ENCODE measurements at places on chromosomes 2 and 18.

DNA sequence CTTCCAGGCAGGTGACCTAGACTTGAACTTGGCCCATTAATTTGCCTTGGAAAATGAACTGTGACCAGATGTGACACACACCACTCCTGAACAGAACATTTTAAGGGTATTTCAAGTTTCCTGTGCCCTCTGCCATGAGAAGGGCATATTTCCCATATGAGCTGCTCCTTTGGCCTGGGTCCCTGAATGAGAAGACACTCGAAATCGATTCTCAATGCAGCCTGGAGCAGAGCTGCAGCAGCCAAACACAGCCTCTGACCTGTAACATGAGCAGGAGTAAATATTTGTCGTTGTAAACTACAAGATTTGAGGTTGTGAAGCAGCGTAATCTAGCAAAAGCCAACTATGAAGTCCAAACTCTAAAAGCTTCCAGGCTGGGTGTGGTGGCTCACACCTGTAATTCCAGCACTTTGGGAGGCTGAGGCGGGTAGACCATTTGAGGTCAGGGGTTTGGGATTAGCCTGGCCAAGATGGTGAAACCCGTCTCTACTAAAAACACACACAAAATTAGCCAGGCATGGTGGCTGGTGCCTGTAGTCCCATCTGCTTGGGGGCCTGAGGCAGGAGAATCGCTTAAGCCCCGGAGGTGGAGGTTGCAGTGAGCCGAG lies 30.1 kb upstream of the SOS1 start:
- no peak for DNase-seq

DNA sequence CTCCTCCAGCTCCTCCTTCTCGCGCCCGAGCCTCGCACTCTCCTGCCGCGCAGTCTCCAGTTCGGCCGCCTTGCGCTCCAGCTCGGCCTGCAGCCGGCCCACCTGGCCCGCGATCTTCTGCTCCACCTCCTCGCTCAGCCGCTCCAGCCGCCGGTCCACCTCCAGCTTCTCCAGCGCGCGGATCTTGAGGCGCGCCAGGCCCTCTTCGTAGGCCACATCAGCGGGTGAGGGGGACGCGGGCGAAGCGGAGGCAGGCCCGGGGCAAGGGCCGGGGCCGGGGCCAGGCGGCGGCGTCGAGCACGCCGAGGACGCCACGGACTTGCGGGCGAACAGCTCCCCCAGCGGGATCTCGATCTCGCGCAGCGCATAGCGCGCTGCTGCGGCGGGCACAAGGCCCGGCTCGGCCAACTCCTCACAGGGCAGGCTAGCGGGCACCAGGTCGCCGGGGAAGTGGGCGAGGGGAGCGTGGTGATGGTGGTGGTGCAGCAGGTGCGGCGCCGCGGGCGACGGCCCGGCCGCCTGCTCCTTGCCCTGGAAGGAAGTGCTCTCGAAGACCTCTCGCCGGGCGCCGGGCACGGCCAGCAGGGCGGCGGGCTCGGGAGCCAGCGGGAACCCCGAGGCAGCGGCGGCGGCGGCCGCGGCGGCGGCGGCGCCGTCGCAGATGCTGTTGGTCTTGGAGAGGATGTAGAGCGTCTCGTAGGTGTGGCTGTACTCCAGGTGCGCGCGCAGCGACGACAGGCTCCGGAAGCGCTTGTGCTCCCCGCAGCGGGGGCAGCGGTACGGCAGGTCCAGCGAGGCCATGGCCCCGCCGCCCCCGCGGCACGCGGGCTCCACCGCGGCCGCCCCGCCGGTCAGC lies 15.2 kb downstream of the FBXO41 start:
- no peak for DNase-seq

DNA sequence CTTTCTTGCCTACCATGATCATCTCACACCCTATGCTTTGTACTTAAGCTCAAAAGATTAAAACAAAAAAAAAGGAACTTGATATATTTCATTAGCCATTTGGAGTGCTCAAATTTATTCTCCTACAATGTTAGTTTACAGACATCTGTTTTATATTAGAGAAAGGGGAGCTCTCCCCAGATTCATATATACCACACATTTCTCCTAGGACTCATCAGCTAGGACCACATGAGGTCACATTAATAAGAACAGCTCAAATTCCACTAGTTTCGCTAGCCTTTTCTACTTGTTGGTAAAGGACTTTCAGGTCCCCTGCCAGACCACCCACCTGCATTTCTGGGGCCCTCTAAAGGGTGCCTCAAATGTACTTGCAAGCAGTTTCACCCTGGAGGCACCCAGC lies 151.2 kb upstream of the MMADHC start:
- no peak for DNase-seq

DNA sequence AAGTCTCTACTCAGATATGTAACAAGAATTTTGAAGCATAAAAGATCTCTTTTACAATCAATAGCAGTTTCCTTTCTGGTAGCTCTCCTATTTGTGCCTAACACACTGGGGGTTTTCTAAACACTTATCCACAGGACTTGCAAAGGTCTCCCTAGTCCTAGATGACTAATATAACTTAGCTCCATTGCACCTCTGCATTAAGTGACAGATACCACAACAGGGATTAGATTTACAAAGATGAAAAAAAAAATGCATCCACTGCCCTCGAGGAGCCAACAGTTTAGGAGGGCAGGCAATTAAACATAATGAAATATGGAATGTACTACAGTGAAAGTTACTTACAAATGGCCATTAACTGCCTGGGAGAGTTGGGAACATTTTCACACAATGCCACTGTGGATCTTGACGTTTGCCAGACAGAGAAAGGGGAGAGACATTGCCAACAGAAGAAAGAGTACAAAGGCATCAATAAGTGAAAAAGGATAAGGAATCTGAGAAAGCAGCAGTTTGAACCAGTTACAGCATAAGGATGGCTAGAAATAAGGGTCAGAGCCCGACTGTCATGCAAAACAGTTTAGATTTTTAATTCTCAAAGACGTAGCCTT lies 14.3 kb downstream of the PPP3R1 start:
- no peak for DNase-seq

DNA sequence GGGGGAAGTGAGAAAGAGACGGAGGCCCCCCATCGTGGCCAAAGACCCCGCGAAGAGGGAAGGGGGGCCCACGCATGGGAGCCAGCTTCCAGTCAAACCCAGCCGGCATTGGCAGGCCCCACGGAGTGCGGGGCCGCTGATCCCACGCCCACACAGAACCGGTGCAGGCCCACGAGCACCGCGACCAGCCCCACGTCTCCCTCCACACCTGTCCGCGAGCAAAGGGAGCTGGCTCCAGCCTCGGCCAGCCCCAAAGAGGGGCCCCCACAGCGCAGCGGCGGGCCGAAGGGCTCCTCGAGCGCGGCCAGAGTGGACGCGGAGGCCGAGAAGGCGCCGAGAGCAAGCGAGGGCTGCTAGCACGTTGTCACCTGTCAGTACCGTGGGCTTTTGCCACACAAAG lies 125.0 kb upstream of the TWIST2 start:
- no peak for DNase-seq

DNA sequence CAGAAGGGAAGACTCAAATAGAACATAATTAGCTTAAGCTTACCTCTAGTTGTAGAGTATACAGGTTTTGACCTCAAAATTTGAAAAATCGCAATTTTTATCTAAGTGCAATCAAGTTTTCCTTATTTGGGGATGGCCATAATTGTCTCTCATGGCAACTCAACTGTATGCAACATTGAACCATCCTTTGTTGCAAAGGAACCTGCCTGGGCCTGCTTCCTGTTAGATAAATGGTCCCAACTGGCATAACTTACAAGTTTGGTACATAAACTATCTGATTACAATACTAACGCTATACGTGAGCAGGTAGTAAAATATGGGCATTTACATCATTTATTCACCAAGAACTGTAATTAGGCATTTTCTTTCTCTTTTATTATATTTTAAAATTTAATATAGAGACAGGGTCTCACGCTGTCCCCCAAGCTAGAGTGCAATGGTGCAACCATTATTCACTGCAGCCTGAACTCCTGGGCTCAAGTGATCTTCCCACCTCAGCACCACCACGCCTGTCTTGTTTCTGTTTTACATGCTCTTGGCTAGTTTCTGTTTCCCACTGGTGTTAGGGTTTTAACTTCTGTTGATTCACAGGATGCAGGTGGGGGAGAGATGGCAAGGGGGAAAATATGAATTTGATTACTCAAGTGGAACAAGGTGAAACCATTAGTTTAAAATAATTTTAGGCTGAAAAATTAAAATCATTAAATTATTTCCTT lies 55.3 kb upstream of the B3GNT2 start:
- no peak for DNase-seq

DNA sequence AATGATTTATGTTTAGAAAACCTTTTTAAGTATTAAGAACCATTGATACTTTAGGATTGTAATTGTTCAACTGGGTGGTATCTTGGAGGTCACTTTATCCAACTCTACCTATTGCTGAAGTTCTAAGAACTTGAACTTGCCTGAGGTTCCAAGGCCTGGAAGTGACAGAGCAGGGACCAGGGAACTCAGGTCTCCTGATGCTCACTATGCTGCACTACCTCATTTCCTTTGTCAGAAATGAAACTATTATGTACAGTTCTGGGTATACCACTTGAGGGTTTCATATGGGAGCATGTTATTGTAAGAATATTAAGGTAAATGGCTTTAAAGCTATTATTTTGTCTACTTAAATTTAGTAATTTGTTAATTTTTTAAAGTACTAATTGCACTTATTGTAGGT lies 3.0 kb downstream of the MBD5 start:
- DNase-seq, result peak; percentile 16

- no peak for DNase-seq
Measured at GRCh38 chr2:143588746-143589145, 459.5 kb downstream of the ARHGAP15 start.

DNA sequence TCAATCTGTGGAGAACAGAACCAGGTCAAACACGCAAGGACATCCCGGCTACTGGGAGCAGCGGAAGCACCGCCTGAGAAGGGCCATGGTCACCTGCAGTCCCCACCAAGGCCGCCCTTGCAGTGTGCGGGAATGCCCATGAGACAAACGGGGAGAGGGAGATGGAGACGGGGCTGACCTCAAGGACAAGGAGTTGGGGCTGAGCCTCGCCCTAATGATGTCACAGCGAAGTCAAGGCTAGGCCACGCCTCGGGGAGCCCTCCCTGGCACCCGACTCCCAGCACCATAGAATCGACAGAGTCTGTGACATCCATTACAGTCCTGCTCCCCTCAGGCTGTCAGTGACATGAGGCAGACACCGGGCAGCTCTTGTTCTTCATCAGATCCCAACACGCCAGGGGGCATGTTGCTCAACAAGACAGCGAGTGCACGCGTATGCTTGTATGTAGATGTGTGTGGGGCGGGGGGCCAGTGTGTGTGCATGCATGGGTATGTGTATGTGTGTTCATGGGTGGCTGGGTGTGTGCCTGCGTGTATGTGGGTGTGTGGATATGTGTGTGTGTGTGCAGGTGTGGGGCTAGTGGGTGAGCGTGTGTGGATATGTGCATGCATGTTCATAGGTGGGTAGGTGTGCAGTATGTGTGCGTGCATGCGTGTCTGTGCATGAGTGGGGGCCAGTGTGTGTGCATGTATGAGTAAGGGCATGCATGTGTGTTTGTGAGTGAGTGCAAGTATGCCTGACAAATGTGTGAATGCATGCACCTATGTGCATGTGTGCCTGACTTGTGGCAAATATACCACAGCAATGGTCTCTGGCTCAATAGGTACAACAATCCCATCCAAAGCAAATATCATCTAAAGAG lies 57.0 kb downstream of the ANKMY1 start:
- no peak for DNase-seq

GRCh38 chr2:237264480-237265219 lies 149.3 kb downstream of the COL6A3 start:
- DNase-seq, result no peak

DNA sequence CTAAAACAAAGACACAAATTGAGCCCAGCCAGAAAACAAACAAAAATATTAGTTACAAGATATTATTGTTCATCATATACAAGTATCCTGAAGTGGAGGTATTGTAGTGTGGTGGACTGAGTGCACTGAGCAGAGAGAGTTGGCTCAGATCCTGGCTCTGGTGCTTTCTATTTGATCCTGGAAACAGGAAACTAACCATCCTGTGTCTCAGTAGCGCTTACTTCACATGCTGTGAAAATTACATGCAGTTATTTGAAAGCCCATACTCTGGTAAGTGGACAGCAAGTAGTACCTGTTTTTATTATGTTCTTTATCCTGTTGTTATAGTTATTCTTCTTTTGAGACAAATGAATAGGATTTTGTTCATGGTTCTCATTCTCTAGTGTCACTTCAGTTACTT lies 84.3 kb upstream of the CRIM1 start:
- DNase-seq, result no peak

GRCh38 chr2:129744141-129744540 lies 235.3 kb upstream of the RAB6C start:
- no peak for DNase-seq

DNA sequence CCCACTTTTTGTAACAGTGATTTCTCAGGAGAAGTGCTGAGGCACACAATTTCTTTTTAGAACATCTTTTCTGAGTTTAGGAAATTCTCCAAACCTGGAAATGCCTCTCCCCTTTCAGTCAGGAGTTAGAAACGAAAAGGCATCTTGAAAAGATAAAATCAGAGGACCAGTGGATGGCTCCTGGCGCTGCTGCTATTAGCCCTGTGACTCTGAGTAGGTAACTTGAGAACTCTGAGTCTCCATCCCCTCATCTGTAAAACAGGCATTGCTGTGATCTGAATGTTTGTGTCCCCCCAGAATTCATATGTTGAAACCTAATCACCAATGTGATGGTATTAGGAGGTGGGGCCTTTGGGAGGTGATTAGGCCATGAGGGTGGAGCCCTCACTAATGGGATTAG lies 50.2 kb downstream of the EHD3 start:
- no peak for DNase-seq

DNA sequence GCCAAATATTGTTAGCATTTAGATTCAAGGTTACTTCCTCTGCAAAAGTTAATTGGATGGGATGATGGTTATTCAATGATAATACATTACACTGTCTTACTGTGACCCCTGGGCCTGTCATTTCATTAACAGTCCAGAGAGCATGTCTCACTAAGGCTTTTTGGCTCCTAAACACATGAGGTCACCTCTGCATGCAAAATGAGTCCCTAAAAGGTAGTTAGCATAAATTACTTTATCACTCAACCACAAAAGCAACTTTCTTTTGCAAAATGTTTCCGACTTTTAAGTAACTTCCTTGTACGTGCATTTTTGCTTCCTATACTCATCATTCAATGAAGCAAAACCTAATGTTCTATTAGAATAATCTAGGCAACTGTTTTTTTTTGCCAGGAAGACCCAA lies 16.8 kb upstream of the AGFG1 start:
- DNase-seq, result peak; percentile 23

DNA sequence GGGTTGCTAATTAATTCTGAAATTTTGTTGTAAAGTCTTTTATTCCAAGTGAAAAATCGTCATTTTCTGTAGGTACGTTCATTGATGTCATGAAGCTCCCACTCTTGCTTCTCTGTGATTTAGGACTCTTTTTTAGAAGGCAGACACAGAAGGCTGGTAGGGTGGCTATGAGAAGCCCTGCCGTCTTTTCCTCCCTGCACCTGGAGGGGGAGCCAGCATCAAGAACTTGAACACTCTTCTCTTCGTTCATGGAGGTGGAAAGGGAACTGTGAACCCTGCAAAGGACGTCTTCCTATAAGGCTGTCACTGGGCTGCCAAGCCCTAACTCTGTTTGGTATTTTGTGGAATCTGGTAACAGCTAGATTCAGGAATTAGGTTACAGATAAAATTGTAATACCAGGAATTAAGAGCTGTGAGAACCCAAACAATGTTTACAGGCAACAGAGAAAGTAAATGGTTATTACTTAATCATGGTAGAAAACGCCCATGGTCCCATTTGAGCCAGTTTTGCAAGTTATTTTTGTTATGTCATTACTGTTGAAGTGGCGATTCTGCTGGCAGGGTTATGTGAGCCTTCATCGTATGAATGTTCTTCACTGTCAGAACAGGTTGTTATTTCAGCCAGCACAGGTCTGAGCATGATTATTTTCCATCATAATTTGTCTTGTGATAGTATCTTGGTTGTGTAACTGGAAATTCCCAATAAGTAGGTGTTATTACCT lies 112.2 kb downstream of the OSBPL6 start:
- DNase-seq, result peak; percentile 47
